ENCODE measurements at places on chromosomes 3 and 15.

DNA sequence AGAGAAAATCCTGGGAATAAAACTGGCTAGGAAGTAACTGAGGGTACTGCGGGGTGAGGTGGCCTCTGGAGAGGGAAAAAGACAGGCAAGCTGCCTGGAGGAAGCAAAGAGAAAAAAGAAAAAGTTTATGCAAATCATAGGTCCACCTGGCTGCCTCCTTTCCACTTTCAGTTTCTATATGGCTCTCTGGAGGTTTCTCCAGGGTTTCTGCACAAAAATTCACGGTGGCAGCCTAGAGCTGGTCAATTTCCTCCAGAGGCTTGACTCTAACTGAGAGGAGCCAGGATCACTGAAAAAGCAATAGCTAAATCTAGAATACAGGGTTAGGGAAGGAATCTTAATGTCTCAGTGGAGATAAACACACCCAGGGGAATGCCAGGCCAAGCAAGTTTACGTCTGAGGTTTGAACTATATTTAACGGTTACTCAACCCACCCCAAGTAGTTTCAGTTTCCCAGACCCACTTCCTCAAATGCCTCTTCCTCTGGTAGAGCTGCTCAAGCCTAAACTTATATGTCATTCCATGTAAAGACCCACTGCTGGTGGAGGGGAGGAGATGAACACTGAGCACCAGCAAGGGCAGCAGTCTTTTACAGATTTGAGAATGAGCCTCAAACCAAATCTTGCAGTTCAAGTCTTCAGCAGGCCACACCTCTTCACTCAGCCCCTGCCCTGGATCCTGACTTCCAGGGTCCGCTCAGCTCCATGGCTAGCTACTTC lies 5.7 kb downstream of the LYSMD2 start:
- DNase-seq: peak; percentile 57

DNA sequence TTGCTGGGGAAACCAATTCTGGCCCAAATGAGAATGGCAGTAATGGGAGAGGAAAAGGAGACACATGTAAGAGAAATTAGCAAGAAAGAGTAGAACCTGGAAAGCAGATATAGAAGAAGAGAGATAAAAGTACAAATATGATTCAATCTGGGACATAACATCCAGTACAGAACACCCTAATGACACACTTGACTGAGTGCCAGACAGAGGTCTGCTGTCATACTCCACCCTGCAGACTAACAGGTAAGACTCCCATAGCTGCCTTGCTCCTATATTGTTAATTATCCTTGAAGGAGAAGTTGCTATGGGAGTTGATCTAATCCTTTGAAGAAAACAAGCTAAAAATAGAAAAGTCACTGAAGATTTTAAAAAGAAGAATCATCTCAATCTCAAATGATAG lies 21.1 kb downstream of the CCPG1 start:
- no peak for DNase-seq

GRCh38 chr15:91385311-91385710 lies 285.3 kb downstream of the SV2B start:
- DNase-seq: no peak

GRCh38 chr3:54960701-54961100 lies 32.8 kb upstream of the LRTM1 start:
- DNase-seq: no peak

GRCh38 chr3:127542441-127542952 lies 48.0 kb downstream of the TPRA1 start:
- DNase-seq: no peak

DNA sequence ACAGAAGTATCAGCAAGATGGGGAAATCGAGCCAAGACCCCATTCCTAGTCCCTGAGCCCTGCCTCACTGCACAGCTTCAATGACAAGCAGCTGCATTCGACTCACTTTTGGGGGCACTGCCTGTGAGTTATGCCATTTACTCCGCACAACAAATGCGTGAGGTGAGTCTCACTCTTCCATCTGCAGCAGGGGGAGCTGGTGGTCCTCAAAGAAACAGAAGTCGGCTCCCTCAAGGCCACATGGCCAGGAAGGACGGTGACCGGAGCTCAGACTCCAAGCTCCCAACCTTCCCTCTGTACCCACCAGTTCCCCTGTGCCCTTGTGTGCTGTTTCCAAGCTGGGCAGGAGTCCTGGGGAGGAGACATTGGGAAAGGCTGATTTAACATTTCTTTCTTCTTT lies 127.7 kb upstream of the IQSEC1 start:
- peak; percentile 25 for DNase-seq

GRCh38 chr15:39204031-39204430 lies 376.8 kb upstream of the THBS1 start:
- no peak for DNase-seq

- DNase-seq: no peak
Observed at GRCh38 chr3:170703121-170703588, 117.3 kb upstream of the SLC7A14 start.
